Panc1 (cell line): ENCODE measurements at places on chromosomes 2 and 18.

DNA sequence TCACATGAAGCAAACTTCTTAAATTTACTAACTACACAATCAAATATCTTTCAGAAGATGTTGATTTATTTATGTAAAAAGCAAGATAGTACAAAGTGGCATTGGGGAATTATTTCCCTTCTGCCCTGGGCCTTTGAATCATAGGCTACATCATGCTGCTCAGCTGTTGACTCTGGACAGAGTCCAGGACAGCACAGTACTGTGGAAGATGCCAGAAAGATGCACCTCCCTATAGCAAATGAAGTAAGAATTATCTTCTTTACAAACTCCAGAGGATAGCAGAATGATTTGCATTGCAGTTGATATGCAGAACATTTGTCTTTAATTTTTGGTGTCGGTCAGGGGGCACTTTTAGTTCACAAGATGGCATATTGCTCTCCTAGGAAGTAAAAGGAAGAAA, 1354.5 kb upstream of the ZEB2 start:
- no peak overlapping the region for H3K27ac ChIP-seq
- no peaks in the 10 kb centered on the region for H3K36me3 ChIP-seq
- DNase-seq = no peak

- DNase-seq = no peak
- no peaks in the 10 kb centered on the region for H3K36me3 ChIP-seq
- H3K27ac ChIP-seq = no peak overlapping the region
- no peak overlapping the region for H3K4me3 ChIP-seq
Measured at GRCh38 chr2:125581557-125581956, 1074.4 kb upstream of the GYPC start.

DNA sequence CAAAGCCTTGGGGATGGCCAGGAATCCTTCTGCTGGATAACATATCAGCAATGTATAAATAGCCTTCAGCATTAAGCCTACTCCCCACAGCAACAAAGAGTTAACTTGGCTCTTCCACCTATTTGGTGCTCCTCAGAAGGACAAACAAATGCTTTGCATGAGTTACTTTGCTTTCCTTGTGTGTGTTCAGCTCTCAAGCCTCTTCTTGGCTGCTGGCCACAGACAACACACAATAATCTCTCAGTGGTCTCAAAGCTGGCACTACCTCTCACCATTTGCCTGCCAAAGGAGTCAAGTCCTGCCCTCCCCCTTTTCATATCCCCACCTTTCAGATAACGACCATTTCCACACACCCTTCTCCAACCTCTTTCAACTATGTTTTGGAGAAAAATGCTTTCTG, 17.5 kb downstream of the FTCDNL1 start:
- H3K4me1 ChIP-seq = no peaks in the 10 kb centered on the region
- no peaks in the 10 kb centered on the region for H3K27me3 ChIP-seq
- H3K27ac ChIP-seq = no peak overlapping the region
- H3K36me3 ChIP-seq = no peaks in the 10 kb centered on the region

- H3K27ac ChIP-seq = peak overlapping the region; percentile 77
- peak; percentile 93 for DNase-seq
- H3K4me3 ChIP-seq = no peak overlapping the region
- no peaks in the 10 kb centered on the region for H3K27me3 ChIP-seq
- no peaks in the 10 kb centered on the region for H3K36me3 ChIP-seq
Measured at GRCh38 chr2:234422273-234422732, 74.6 kb downstream of the ARL4C start.

- H3K36me3 ChIP-seq = no peaks in the 10 kb centered on the region
- no peak overlapping the region for H3K27ac ChIP-seq
- H3K4me3 ChIP-seq = no peak overlapping the region
- no peak for DNase-seq
- H3K4me1 ChIP-seq = no peaks in the 10 kb centered on the region
Measured at GRCh38 chr2:124426625-124427024, 401.5 kb downstream of the CNTNAP5 start.
